Substantia nigra (tissue), 51 donors: ENCODE measurements at places on chromosomes 2 and 18.

GRCh38 chr2:12861344-12861930 is 144.7 kb downstream of the TRIB2 start:
- DNase-seq = no peak

- no peak for DNase-seq
Measured at GRCh38 chr2:104825124-104825865, 28.6 kb upstream of the POU3F3 start.

DNA sequence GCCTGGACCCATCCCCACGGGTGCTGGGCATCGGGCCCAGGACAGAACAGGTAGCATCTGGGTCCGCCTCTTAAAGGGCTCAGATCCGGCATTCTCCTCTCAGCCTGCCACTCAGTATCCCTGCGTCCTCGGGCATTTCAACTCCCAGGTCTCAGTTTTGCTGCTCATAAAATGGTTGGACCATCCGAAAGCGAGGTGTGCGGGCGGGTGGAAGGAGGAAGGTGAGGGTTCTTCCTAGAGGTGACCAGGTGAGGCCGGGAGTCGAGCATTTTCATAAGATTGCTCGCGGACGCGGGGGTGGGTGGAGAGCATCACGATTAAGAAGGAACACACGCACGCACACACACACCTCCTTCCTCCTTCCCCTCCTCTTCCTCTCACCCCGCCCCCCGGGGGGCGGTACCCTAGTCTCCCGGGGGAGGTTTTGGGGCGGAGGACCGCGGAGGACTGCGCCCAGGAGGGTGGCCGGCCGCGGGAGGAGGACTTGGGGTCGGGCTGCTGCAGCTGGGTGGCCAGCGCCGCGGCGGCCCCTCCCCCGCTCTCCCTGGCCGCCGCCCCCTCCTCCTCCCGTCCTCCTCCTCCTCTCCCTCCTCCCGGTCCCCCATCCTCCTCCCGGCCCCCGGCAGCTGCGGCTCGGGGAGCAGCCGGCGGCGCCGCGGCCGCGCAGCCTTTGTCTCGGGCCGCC is 97.9 kb upstream of the GPR45 start:
- no peak for DNase-seq

GRCh38 chr2:124572934-124573634 is 548.0 kb downstream of the CNTNAP5 start:
- no peak for DNase-seq

DNA sequence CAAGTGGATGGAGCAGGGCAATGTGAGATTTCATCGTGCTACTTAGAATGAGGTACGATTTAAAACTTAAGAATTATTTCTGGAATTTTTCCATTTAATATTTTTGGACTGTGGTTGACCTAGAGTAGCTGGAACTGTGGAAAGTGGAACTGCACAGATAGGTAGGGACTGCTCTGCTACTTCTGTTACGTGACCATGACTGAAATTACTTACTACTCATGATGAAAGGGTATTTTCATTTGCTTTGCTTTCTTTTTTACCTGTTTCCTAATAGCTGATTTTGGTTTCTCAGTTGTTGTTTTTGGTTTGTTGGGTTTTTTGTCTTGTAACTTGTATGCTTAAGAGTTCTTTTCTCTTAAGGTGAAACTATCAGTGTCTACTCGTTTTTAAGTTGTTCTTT is 11.4 kb downstream of the UBE2E3 start:
- DNase-seq = no peak

- DNase-seq = no peak
Measured at GRCh38 chr18:42113529-42114191, 158.6 kb downstream of the PIK3C3 start.

DNA sequence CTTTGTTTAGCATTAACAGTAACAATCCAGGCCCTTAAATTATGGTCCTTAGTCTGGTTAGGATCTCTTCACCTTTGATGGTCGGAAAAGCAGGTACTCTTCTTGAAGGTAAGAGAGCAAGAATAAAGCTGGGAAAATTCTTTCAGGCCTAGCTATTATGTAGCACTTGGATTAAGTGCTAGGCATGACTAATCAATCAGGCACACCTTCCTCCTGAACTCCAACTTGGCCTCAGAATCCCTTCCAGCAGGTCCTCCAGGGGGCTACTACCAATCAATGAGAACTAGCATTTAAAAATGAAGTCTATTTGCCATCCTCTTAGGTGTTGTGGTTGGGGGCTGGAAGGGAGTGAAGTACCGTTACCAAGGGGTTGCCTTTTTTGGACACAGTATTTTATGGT is 3.7 kb downstream of the SMYD1 start:
- DNase-seq = no peak

DNA sequence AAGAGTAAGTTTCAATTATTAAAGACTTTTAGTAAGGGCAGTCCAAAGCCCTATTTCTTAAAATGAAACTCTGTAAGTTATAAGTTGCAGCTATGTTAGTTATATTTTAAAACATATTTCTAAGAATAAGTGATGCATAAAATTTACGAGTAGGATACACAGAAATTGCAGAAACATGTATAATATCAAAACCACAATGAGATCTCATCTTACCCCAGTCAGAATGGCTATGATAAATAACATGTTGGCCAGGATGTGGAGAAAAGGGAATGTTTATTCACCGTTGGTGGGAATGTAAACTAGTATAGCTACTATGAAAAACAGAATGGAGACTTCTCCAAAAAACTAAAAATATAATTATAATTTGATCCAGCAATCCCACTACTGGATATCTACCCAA is 201.2 kb downstream of the CBLN2 start:
- no peak for DNase-seq

DNA sequence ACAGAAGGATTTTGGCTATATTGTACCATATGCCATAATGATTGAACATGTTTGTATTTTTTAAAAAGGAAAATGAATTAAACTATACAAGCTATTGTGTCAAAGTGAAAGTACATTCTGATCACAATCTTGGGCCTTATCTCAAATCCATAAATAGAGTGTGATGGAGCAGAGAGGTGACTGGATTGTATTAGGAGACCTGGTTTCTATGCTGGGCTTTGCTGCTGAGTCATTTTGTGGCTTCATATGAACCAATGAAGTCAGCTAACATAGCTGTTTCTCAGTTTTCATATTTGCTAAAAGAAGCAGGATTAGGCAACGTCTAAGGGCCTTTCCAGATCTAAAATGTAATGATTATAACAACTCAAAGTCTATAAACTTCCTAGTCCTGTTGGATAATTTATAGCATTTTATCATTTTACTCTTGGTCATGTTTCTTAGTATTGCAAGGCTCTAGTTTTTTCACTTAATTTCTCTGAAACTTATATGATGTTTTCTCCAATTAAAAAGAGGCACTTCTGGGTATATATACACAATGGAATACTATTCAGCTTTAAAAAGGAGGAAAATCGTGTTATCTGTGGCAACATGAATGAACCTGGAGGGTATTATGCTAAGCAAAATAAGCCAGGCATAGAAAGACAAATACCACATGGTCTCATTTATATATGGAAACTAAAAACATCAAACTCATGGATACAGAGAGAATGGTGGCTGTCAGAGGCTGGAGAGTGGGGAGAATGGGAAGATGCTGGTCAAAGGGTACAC is 112.3 kb downstream of the MEP1B start:
- DNase-seq = no peak

GRCh38 chr2:150261691-150262090 is 225.8 kb downstream of the RND3 start:
- no peak for DNase-seq

GRCh38 chr18:8461544-8461943 is 147.7 kb upstream of the RAB12 start:
- no peak for DNase-seq

DNA sequence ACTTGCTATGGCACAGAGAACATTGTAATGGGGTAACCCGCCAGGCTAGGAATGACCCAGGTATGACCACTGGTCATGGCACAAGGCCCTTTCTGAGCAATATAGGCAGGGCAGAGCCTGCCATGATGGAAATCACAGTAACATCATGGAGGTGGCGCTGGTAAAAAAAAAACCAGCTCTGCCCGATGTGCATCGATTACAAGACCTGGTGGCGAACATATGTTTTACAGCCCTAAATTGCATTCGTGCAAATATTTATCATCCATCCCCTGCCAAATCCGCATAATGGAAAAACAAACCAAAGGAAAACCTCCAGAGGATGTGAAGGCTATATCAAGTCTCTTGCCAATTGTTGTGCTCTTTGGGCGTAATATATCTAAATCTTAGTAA is 60.6 kb downstream of the SEMA4F start:
- DNase-seq = no peak

GRCh38 chr18:22186484-22186971 is 17.1 kb downstream of the GATA6 start:
- no peak for DNase-seq

DNA sequence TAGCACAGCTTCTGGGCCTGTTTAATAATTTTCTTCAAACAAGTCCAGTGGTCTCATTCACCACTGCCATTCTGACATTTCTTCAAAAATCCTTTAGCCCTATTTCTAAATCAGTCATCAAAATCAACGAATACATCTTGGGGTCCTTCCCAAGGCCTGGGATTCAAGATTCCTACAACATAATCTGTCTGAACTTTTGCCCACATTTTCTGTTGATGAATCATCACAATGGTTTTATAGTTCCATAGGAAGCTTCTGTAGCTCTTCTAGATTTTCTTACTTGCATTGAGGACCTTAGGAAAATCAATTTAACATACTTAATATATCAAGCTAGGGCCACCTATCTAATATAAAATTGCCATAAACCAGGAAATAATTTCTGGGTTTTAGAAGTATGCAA is 811.8 kb upstream of the ACVR2A start:
- DNase-seq = no peak

DNA sequence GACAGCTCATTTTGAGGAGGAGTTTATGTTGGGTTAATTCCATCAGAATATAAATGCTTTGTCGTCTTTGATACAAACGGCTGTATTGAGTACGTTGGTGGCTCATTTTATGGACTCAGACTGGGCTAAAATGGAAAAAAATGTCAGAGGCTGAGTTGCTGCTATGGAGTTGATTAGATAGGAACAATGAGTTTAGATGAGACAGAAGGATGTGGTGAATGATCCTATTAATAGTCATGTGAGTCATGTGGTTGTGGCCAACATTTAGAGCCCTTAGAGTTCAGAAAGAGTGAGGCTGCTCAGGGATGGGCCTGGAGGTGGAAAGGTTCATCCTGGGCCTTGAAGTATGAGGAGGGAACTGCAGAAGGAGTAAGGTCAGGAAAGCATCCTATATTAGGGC is 434.2 kb downstream of the MEIS1 start:
- no peak for DNase-seq

GRCh38 chr18:77106331-77106730 is 26.3 kb downstream of the MBP start:
- no peak for DNase-seq

DNA sequence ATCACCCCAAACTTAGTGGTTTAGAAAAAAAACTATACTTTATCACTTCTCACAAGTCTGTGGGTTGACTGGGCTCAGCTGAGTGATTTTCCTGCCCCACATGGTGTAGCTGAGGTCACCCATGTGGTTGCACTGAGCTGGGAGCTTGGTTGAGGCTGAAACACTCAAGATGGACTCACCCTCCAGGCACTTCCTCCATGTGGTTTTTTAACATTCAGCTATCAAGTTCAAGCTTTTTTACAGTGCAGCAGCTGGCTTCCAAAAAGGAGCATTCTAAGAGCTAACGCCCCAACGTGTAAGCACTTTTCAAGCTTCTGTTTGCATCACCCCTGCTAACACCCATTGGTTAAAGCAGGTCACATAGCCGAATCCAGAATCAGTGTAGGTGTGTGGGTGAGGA is 105.9 kb upstream of the CREB1 start:
- no peak for DNase-seq

DNA sequence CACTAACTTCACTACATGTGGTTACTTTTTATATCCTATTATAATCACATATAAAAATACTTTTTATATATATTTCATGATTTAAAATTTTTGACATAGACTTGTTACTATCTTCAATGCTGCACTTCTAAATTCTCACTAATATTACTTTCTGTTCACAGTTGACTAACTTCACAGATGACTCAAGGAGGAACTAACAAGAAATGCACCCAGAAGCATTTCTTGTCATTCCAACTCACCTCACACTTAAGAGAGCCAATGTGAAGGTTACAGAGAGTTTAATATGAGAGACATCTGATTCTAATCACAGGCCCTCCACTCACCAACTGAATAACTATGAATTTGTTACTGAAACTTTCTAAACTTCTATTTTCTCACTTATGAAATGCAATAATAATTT is 399.8 kb upstream of the SLC8A1 start:
- no peak for DNase-seq

DNA sequence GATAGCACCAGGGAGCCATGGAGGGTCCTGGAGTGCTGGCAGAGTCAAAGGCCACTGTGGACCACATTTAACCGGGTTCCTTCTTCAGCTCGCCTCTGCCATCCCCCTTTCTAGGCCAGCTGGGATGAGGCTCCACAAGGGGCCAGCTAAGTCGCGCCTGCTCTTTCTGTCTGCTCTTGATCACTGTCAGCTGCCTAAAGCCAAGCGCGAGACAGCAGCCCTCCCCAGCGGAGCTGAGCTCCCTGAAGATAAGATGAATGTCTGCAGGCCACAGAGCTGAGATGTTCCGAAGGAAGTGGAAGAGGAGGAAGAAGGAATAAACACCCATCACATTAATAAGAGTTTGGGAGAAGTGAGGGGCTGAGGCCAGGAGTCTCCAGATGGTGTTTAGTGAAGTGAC is 99.6 kb downstream of the CELF4 start:
- DNase-seq = no peak

DNA sequence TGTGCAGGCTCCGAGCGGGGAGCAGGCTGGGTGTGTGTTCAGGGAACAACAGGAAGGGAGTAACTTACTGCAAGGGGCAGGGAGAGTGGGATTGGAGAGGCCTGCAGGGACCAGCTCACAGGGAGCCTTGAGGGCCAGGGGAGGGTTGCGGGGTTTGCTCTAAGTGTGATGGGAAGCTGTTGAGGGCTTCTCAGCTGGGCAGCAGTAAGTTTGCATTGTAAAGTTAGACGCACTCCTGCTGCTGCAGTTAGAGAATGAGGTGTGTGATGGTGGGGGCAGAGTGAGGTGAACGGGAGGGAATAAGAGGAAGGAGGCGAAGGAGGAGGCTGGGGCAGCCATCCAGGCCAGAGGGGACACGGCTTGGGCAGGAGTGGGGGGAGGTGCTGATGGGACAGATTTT is 53.4 kb downstream of the BOLA3 start:
- no peak for DNase-seq

DNA sequence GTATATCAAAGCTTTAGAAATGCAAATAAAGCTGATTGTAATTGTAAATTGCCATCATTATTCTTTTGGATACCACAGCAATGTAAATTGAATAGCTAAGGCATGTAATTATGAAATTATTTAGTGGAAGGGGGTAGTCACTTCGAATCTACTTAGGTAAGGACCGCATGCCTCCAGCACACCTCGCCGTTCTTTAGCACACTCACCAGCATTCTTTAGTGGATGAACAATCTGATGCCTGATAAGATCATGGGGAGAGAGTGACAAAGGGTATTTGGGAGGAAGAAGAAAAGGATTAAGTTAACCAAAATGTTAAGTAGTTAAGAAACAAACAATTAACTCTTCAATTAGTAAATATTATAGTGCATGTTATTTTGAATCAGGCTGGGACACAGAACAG is 46.4 kb upstream of the DSC1 start:
- DNase-seq = no peak
